ENCODE measurements at places on chromosomes 6 and 20. TPM values are rescaled to one million over a fixed set of nuclear protein-coding genes. Genes with fewer than 3 reads are reported as not detected.

DNA sequence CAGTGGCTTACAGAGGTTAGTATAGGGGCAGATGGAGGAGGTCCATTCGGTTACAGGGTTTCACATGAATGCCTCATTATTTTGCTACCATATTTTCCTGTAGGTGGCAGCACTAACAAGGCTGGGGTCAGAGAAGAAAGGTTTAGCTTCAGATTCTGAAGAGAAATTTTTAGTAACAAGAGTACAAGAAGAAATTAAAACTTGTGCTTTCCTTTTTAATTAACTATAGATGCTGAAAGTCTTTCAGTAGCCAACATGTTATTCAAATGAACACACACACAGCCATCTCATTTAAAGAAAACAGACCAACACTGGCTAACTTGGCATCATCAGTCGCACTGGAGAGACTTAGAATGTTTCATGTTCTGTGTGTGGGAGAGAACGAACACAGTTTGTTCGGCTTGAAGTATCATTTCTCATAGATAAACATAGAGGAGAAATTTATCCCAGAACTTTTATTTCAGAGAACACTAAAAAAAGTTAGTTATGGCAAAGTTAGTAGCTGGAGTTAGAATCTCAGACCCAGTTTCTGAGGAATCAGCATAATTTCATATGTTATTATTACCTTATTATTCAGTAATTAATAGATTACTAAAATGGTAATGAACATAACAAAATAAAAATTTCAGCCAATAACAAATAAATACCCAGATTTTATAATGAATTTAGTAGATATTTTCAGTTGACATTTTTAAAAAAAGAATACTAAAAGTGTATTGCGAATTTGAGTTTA is 314.0 kb upstream of the RSPO3 start:
- H3K27ac ChIP-seq: no peak overlapping the region
- no peak overlapping the region for H3K4me3 ChIP-seq
- H3K27me3 ChIP-seq: no peaks in the 10 kb centered on the region
- DNase-seq: no peak

DNA sequence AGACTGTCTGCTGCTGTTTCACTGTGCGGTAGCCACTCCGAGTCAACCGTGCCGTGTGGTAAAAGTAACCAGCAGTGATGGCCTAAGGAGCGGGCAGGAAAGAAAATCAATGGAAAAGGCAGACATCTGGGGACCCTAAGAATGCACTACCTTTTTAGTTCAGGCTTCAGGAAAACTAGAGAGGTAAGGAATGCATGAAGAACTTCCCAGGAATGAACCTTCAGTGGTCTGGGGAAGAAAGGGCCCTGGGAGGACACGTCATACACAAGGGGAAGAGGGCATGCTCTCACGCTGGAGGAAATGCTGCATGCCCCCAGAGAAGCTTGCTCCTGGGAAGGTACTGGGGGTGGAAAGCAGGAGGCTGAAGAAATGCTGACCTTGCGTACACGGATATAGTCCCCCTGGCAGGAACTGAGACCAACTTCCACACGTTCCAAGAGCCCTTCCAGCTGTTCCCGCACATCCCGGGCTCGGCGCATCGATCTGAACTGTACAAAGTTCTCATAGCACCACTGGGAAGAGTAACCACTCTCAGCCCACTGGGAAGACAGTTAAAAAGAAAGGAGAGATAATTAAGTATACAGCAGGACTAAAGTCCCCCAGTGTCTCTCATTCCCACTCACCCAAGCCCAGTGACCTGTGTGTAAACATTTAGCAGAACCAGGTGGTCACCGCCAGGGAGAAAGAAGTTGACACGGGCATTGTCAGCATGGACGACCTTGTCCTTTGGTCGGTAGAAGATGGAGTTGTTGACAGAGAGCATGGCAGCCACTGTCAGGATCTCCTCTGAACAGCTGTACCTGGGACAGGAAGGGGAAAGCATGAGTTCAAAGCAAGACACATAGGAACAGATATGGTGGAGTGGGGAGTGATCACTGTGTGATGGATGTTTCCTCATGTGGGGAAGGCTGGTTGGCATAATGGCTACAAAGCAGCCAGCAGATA is 8.1 kb downstream of the C6orf136 start:
- no peaks in the 10 kb centered on the region for H3K27me3 ChIP-seq
- H3K36me3 ChIP-seq: peaks cover 82% of the 10 kb centered on the region
- H3K4me1 ChIP-seq: no peaks in the 10 kb centered on the region

DNA sequence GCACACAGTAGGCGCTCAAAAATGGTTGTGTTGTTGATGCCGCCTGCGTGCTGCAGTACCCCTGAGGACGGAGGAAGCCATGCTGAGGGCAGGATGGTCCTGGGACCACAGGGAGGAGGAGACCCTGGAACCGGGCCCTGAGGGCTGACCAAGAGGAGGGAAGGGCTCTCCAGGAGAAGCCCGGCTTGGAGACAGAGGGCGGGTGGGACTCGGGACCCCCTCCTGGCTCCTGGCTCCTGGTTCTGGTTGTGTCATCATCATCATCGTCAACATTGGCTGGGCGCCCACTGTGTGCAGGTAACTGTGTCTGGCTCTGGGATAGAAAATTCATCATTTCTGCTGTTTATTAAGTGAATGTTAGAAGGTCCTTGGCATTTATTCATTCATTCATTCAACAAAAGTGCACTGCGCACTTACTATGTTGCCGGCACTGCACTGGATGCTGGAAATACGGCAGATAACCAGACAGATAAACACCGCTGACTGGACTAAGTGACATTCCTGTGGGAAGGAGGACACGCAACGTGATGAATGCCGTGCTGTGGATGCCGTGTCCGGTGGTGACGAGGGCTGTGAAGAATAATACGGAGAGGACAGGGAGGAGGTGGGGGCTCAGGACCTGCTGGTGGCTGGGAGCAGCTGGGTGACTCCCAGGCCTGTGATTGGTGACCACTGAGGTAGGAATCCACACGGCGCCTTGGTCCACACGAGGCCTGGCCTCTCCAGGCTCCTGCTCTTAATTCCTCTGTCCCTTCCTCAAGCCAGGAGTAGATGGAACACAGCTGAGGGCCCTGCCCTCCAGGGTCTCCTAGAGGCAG is 35.3 kb downstream of the SPDEF start:
- DNase-seq: no peak
- H3K27ac ChIP-seq: no peak overlapping the region
- no peaks in the 10 kb centered on the region for H3K27me3 ChIP-seq
- no peaks in the 10 kb centered on the region for H3K4me1 ChIP-seq
- H3K36me3 ChIP-seq: no peaks in the 10 kb centered on the region

GRCh38 chr6:99467509-99468106 is 42.5 kb upstream of the PNISR start:
- H3K27ac ChIP-seq: no peak overlapping the region
- no peak overlapping the region for H3K4me3 ChIP-seq
- DNase-seq: peak; percentile 23

GRCh38 chr6:92522589-92522988 is 896.8 kb downstream of the EPHA7 start:
- no peak overlapping the region for H3K27ac ChIP-seq
- no peaks in the 10 kb centered on the region for H3K27me3 ChIP-seq
- no peak overlapping the region for H3K4me3 ChIP-seq
- H3K4me1 ChIP-seq: no peaks in the 10 kb centered on the region

SAMD5 gene
- total RNA-seq: not detected
